ENCODE measurements at places on chromosomes 1 and 21.
A peak's percentile ranks its signal among the peaks of the same experiment; 100 is the strongest.

GRCh38 chr1:204349602-204350001 is 10.1 kb downstream of the PLEKHA6 start:
- no peak for DNase-seq

DNA sequence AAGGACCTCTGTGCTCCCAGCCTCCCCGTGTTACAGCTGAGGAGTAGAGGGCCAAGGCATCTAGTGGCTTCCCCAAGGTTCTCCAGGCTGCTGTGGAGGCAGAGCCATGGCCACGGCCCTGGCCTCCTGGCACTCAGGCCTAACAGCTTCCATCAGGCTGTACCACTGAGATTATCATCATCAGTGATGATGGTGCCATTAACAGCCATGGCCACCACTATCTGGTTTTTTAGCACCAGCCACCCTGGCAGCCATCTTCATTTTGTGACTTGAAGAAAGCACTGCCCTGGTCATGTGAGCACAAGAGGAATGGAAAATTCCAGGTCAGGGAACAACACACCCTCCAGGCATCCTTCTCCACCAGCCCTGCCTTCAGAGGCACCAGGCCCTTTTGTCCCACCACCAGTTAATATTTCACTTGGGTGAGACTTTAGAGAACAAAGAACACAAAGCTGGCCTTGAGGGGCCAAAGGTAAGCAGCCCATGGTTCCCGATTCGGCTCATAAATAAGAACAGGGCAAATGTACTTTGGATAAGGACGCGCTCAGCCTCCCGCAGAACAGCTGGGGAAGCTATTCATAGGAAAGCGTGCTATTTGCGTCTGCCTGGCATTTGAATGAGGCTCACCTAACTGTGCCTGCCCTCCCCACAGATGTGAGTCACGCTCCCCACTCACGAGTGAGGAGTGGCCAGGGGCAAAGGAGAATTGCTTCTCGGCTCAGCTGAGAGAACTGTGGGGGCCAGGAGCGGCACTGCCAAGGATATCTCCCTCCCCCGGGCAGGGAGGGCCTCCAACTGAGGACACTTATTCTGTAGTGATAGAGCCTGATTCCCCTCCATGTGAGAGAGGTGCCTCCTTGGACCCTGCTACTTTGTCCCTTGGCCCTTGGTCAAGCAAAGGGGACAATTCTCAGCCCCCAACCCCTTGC is 95.6 kb downstream of the CD58 start:
- no peak for DNase-seq

GRCh38 chr1:97923811-97924210 is 3.0 kb upstream of the DPYD start:
- DNase-seq: no peak

DNA sequence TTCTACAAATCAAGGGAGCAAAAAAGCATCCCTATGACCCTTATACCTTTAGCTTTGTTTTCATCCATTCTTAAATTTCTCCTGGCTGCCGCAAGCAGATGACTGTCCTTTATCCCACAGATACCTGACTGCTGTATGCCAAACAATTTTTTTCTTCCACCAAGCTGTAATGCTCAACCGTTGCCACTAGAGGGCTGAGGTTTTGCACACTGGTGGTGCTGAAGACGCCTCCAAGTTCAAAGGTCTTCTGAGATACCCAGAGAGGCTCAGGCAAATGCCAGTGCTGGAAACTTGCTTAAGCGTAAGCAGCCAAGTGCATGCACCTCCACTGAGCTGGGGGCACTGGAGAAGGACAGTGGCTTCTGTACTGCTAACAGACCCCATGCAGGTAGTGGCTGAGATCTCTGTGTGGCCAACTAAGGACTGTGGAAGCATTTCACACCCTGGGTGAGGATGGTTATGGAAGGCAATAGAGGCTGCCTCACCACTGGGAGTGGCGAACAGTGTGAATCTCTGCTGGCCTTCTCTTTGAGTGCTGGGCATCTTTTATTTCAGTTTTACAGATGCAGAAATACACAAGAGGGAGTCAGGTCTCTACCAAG is 28.5 kb downstream of the CNIH3 start:
- DNase-seq: no peak

DNA sequence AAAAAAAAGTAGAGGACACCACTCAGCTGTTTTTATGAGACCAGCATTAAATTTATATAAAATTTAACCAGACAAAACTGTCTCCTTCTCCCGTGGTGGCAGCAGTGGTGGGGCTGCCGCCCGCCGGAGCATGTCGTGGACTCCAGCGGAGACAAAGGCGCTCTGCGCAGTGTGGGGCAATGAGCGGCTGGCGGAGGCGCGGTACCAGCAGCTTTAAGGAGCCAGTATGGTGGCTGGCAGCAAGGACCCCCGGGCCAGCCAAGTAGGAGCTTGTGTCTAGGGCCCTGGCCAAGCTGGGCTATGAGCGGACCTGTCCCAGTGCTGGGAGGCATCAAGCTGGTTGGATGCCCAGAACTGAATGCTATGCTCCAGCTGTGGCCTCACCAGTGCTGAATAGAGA is 2102.9 kb downstream of the NCAM2 start:
- no peak for DNase-seq

DNA sequence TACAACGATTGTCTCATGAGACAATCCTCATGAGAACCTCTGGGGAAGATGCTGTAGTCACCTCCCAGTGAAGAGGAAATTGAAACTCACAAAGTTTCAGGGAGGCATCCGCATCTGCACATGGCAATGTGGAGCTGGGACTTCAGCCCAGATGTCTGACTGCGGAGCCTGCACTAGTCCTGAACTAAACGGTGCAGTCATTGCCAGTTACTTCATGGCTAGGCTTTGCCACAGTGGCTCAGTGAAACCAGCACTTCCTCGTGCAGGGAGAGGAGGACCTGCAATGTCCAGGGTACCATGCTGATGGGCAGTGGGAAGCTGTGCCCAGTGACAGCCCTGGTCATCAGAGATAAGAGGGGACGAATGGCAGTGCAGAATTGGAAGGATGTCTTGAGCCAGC is 40.7 kb upstream of the ETS2 start:
- no peak for DNase-seq

- no peak for DNase-seq
These were observed 55.3 kb downstream of the DOP1B start for GRCh38 chr21:36211660-36212512.

- no peak for DNase-seq
These were observed 431.3 kb downstream of the MRPL39 start for GRCh38 chr21:25175938-25176337.

DNA sequence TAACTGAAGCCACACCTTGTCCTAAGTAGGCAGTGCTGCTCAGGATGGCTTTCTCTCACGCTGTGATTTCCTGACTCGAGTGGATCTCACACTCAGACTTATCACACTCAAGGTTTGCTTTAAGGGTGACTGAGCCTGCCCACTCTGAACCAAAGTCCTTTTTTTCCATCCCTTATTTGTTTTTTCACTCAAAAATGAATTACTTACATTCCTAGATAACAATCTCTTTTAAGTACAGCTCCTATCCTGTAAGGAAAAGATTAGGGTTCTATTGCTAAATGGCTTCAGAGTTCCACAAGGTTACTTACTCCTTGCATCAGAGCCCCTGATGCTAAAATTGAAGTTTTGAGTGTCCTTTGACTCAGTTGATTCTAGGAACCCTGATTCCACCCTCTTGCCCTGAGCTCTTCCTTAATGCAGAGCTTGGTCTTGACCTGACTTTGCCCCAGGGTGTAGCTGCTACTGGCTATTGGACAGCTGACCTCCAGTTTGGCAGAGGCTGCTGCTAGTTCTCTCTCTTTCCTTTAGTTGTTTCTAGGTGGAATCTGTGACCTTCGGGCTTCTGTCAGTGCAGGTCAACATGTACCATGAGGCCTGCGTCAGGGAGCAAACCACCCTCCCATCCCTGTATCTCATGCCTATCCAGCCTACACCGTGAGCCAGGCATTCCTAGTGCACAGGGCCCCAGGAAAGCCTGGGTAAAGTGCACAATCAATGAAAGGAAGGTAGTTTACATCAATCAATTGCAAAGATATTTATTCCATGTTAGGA is 80.1 kb upstream of the CD55 start:
- no peak for DNase-seq

GRCh38 chr1:41423511-41424191 is 60.8 kb downstream of the EDN2 start:
- no peak for DNase-seq

DNA sequence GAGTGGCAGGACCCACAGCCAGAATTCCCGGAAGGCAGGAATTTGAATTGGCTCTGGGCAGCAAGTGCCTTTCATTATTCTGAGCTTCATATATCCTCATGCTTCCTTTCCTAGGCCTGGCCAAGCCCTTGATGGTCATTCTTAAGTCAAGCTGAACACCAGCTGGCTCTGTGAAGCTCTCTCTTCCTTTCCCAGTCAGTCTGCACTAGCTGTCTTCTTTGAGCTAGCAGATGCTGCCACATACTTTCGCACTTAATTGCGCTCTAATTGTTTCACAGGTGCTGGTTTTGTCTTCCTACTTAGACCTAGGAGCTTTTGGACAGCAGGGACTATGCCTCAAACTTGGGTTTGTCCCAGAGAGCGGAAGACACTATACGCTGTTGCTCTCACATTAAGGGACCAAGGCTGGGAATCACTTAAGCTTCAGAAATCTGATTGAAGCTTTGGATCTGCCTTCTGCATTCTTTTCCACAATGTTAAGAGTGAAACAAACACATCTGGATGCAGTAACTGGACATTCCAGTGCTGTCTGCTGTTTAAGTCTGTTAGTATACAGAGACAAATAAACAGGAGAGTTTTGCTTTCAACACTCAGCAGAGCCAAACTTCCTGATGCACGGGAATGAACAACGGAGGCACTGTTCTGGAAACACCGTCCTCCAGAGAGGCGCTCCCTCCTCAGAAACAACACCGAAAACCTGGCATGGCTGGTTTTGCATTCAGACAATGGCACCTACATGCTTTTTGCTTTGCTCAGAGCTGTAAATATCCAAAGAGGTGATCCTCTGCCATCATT is 2.2 kb downstream of the TLR5 start:
- no peak for DNase-seq

GRCh38 chr1:246041360-246041759 is 465.7 kb downstream of the SMYD3 start:
- DNase-seq: no peak

DNA sequence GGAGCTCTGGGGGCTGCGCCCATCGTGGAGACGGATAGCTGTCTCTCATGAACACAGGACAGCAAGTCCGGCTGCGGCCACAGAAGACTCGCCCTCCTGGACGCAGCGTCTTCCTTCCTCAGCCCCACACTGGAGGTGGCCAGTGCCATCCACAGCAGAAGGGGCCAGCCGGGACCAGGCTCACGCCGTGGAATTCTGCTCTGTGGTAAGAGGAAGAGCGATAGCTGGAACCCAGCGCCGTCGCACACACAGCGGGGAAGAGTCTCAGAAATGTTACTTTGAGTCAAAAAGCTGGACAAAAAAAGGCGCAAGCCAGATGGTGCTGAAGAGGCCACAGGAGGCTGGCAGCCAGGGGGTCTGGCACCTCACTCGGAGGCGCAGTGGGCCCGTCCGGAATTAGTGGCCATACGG is 113.9 kb upstream of the COL6A1 start:
- peak; percentile 33 for DNase-seq

DNA sequence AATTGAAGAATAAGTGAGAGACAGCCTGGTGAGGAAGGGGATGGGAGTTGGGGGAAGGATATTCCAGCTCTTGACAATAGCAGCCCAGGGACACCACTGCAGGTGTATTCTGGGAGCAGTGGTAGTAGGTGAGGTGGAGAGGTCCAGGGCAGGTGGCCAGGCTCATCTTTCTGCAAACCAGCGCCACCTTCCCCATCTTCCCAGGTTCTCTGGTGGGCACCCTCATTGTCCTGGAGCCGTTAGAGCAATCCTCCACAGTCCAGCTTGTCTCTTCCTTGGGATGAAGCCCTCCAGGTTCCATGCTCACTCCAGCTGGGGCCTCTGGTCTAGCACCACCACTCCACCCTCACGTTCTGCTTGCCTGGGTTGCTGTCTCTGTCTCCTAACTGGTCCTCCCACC is 97.0 kb downstream of the IER5 start:
- no peak for DNase-seq

- DNase-seq: no peak
These were observed 20.6 kb upstream of the OLFML3 start for GRCh38 chr1:113958691-113959090.

DNA sequence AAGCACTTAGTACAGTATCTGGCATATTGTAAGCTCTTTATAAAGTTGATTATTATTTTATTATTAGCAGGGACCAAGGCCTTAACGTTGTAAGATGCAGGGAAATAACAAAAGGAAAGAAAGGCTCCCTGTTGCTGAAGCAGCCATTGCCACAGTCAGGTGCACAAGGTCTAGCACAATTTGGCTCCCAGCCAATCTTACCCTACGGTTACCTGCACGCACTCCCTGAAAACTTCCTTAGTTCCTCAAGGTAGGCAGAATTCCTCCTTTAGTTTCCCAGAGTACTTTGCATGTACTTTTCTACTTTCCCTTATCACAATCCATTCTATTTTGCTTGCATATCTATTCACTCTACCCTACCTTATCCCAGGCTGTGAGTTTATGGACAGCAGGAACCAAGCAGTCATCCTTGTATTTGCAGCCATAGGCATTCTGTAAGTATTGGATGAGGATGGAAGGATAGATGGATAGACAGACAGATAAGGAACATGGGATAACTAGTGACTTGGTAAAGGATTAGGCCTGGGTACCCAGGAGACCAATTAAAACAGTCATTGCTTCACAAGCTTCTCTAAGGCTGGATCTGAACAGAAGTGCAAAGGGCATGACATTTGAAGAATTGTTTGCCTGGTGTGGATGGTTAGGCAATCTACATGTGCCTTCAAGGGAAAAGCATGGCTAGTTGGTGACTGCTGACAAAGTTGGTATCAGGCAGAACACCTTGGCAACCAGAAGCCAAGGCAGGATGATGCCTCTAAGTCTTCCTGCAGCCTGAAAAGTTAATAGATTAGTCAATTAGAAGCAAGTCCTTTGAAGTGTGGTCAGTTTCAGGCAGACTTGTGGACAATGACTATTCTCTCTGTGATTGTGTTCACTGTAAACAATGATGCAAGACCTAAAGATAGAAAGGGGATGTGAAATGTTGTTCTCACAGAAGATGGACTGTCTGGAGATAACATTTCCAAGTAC is 20.8 kb upstream of the JAK1 start:
- no peak for DNase-seq

- DNase-seq: no peak
These were observed 217.3 kb downstream of the PTPRU start for GRCh38 chr1:29453502-29454240.

All from left forelimb (tissue), 1 donor.